ENCODE measurements at places on chromosomes 2 and 18. TPM values are rescaled to one million over a fixed set of nuclear protein-coding genes. Genes with fewer than 3 reads are reported as not detected.

Gene ANKZF1
- total RNA-seq: 87.6 TPM

Gene HOXD13
- total RNA-seq: not detected

Gene LHCGR
- total RNA-seq: not detected

Gene CNTNAP5
- total RNA-seq: not detected

Gene PHOSPHO2
- total RNA-seq: 2.6 TPM

Gene ACADL
- total RNA-seq: not detected

Gene SCN9A
- total RNA-seq: 0.17 TPM

Gene B4GALT6
- 23.6 TPM for total RNA-seq

Gene MC5R
- not detected for total RNA-seq

Gene CPO
- total RNA-seq: not detected

Gene KIAA1328
- 6.1 TPM for total RNA-seq

Gene TFCP2L1
- 0.19 TPM for total RNA-seq

Gene C2orf15
- total RNA-seq: not detected

Gene AQP12A
- total RNA-seq: not detected

Gene KLF7
- 49.1 TPM for total RNA-seq

Gene ATP8B1
- total RNA-seq: not detected

Gene PJVK
- 1.5 TPM for total RNA-seq

Gene TANK
- total RNA-seq: 459 TPM

Gene PHLPP1
- total RNA-seq: 8.3 TPM

Gene SERPINB11
- not detected for total RNA-seq

Gene MEP1B
- total RNA-seq: 0.19 TPM

Gene CCDC141
- total RNA-seq: 1.2 TPM

Gene ALLC
- total RNA-seq: not detected

Gene ZNF892
- 4.4 TPM for total RNA-seq

Gene R3HDM1
- 40.6 TPM for total RNA-seq

Gene SESTD1
- 12.0 TPM for total RNA-seq

Gene ZBTB14
- 14.4 TPM for total RNA-seq

Gene POTEJ
- total RNA-seq: not detected

Gene ACOXL
- 2.5 TPM for total RNA-seq

Gene SERPINB4
- not detected for total RNA-seq

Gene TET3
- total RNA-seq: 29.3 TPM

Gene MC4R
- total RNA-seq: not detected

Gene EFHD1
- not detected for total RNA-seq

All from natural killer cell treated with Interleukin-12 subunit alpha and Interleukin-12 subunit beta and Interleukin-15 and Interleukin-18, amount 100 ng/mL, for 72 hours (primary cell).